ENCODE measurements at places on chromosomes 7 and 10.

- DNase-seq, result no peak
Measured at GRCh38 chr10:97584060-97584797, at the start of gene HOGA1. HOGA1 (plus strand) TSS chr10:97584389; CDS start chr10:97584704, 315 bp downstream.

- no peak for DNase-seq
Measured at GRCh38 chr10:77526868-77527617, 110.6 kb downstream of the KCNMA1 start.

GRCh38 chr7:40704172-40704571 is 569.4 kb downstream of the SUGCT start:
- no peak for DNase-seq

- DNase-seq, result no peak
Measured at GRCh38 chr7:1670894-1671593, 967 bp downstream of the ELFN1 start.

- peak; percentile 58 for DNase-seq
Measured at GRCh38 chr10:97333601-97334369, 744 bp downstream of the FRAT2 start.

Data from GM06990 (cell line).